ENCODE measurements at places on chromosomes 6 and 20.
A peak's percentile ranks its signal among the peaks of the same experiment; 100 is the strongest.

GRCh38 chr20:2132461-2132901, 30.9 kb downstream of the STK35 start:
- no peak for DNase-seq

DNA sequence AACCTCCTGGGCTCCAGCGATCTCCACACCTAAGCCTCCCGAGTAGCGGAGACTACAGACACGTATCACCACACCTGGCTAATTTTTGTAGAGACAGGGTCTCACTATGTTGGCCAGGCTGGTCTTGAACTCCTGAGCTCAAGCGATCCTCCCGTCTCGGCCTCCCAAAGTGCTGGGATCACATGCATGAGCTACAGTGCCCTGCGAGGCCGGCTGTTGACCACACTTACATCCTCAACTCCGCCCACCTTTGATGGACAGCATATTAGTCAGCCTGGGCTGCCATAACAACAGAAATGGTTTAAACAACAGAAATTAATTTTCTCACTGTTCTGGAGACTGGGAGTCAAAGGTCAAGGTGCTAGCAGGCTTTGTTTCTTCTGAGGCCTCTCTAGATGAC, 107.7 kb downstream of the JPH2 start:
- DNase-seq, result no peak

GRCh38 chr6:147194652-147195411, 9.4 kb upstream of the STXBP5 start:
- DNase-seq, result no peak

DNA sequence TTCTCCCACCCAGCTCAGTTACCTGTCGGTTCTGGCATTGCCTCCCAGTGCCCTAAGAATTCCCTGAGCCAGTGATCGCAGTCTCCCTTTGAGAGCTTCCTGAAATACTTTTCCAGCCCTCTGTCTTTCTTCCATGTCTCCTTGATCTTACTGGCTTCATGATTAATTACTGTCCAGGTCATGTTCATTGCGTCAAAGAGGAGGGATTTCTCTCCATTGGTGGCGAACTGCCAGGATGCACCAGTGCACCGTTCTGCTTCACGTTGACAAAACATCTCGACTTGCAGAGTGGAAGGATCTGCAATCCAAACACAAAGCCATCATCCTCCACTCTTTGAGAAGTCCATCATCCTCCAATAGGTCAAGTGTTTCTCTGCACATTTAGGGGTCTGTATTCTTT, 8.6 kb downstream of the RAET1E start:
- DNase-seq, result no peak

DNA sequence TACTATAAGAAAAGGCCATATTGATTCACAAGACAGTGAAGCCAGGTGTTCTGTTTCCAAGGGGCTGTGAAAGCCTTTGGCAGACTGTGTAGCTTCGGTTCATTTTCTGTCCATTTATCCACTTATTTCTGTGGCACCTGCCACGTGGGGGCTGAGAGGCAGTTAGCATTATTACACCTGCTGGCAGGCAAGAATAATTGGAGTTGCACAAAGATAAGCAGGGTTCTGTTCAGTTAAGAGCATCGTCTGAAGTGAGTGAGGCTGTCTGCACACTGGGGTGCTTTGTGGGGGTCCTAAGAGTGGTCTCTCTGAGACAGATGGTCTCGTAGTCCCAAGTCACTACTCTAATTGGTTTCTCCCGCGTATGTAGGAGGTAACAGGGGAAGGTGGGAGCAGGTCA, 60.6 kb upstream of the CCN6 start:
- no peak for DNase-seq

DNA sequence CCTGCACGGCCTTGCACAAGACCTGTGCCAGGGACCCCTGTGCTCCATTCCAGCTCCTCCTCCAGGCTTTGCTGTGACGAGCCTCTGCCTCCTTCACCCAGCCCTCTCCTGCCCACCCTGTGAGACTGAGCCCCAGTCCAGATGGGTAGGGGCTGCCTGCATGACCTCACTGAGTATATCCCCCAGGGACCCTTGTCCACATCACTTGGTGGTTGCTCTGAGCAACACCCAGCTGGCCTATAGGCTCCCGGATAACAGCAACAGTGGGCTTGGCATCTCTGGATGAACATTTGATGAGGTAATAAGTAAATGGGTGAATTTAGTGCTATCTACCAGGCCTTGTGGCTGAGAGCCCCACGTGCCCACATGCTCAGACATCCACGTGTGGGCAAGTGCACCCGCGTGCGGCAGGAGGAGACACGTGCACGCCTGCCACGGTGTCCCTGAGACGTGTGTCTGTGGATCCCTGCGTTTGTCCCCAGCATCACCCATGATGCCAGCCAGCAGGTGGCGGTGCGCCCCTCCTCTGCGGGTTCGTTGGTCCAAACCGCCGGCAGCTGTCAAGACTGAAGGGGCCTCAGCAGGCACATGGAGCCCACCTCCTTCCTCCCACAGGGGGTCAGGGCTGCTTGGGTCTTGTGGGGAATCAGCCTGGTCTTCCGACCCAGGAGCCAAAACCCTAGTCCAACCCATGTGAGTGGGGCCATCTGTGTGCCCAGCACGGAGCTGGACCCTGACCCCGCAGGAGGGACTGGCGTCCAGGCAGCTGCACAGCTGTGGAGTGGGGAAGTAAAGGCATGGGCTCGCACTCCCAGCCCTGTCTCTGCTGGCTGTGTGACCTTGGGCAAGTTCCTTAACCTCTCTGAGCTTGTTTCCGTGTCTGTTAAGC, 45.9 kb downstream of the FGD2 start:
- peak; percentile 88 for DNase-seq

GRCh38 chr6:158817728-158818580, 1.2 kb downstream of the EZR start:
- peak; percentile 84 for DNase-seq

- no peak for DNase-seq
Measured at GRCh38 chr6:118859517-118860064, 34.4 kb upstream of the ASF1A start.

GRCh38 chr6:109024368-109024767, 70.3 kb downstream of the SESN1 start:
- no peak for DNase-seq

DNA sequence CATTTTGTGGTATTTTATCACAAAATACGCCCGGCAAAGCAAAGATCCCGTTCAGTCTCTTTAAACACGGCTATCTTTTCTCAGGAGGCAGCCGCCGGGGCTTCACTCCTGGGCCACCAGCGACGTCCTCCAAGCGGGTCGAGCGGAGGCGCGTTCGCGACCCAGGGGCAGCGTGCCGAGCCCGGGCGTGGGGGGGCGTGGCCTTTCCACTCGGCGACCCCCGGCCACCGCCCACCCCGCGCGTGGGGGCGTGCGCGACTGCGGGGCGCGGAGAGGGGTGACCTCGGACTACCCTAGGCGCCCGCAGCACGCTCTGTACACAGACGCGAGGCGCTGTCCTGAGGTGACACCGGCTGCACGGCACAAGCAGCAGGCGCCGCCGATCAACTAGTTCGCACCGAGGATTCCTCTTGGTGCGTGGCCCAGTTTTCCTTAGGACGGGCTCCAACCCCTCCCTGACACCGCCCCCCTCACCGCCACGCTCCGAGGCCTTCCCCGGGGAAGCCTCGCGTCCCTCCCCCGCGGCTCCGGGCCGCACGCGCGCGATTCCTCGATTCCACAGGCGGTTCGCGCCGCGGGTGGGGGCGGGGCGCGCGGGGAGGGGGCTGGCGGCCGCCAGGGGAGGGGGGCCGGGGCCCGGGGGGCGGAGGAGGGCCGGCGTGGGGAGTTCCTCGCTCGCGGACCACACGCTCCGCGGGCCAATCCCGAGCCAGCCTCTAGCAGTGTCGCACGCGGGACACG, 1.1 kb upstream of the JARID2 start:
- DNase-seq, result peak; percentile 69

- no peak for DNase-seq
Measured at GRCh38 chr6:50442531-50443040, 270.7 kb upstream of the TFAP2D start.

- no peak for DNase-seq
Measured at GRCh38 chr6:46963626-46964025, 41.9 kb upstream of the ADGRF5 start.

DNA sequence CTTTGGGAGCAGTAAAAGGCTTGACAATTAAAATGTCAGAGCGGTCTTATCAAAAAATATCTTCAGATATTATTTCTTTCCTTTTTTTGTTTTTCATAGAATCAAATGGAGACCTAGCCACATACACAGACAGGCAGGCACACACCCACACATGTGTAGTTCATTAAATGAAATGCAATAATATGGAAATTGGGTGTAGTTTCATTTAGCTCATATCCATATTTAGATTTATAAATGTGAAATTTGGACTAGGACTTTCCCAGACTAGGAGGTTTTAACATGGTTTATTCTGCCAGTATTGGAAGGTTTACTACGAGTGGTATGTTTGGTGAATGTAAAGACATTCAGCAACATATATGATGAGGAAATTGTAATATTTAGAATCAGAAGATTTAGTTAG, 277.7 kb upstream of the NT5E start:
- DNase-seq, result no peak

DNA sequence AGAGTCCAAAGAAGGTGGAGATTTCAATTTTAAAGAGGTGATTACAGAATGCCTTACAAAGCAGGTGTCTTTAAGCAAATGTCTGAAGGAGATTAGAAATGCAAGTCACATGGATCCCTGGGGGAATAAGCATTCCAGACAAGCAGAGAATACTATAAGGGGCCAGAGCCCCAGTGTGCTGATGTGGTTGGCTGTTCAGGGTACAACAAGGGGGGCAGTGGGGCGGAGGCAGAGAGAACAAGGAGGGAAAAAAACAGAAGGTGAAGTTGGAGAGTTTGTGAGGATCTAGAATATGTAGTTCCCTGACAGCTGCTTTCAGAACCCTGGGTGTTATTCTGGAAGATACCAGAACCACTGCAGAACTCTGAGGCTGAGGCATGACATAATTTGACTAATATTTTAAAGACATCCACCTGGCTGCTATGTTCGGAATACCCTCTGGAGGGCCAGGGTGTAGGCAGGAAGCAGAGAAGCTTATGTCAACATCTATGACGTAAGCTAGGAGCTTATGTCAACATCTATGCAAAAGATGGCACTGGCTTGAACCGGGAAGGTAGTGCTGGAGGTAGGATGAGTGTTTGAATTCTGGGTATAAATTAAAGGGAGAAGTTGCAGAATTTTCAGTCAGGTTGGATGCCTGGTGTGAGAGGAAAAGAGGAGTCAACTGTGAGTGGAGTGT, 276.3 kb upstream of the AGPAT4 start:
- DNase-seq, result no peak

Data from activated naive CD4-positive, alpha-beta T cell treated with anti-CD3 and anti-CD28 coated beads, Interleukin-2, amount 50 U/mL, for 16 hours (primary cell).